ENCODE measurements at places on chromosomes 3 and 15.

GRCh38 chr3:115270849-115271248 lies 123.8 kb upstream of the ZBTB20 start:
- no peak for DNase-seq

DNA sequence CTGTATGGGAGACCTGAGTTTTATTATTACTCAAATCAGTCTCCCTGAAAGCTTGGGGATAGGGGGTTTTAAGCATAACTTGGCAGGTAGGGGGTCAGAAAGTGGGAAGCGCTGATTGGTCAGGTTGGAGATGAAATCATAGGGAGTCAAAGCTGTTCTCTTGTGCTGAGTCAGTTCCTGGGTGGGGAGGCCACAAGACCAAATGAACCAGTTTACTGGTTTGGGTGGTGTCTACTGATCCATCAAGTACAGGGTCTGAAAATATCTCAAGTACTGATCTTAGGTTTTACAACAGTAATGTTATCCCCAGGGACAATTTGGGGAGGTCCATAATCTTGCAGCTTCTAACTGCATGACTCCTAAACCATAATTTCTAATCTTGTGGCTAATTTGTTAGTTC lies 17.8 kb upstream of the IQCF6 start:
- DNase-seq = no peak

- DNase-seq = no peak
Measured at GRCh38 chr3:160210799-160211221, 14.4 kb upstream of the C3orf80 start.

DNA sequence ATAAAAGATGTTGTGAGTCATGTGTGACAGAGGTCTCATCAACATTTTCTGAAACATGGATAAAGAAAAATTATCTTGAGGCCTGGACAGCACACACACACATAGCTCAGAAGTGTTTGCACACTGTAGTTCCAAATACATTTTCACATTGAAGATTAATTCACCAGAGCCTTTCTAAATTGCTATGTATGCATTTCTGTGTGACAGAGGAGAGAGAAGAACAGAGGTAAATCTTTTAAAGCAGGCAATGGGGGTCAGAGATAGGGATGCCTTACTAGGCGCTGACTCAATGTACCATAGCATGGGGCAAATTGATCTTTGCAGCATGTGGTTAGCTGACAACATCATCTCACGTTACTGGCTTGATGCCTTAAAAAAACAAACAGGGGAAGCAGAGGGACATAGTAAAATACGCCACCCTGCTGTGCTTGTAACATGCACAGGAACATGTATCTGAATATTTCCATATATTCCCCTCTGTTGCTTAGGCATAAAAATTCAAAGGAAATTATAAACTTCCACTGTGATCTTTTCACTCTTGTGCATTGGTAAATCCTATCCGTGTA lies 7.7 kb downstream of the POU1F1 start:
- DNase-seq = no peak

DNA sequence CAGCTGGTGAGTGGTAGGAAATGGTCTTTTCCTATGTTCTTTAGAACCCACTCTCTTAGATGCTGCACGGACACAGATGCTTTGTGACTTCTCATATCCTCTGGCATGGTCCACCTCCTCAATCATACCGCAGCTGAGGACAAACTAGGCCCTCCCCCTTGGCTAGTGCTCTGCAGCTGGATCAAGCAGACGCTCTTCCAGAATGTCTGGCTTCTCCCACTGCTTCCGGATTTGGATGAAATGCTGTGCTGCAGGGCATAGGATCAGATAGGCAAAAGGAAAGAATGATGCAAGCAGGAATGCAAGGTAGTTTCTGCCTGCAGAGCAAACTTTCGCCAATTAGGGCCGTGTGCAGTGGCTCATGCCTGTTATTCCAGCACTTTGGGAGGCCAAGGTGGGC lies 75.7 kb upstream of the SLC4A7 start:
- peak; percentile 6 for DNase-seq
